ENCODE measurements at places on chromosomes 2 and 18. TPM values are rescaled to one million over a fixed set of nuclear protein-coding genes. Genes with fewer than 3 reads are reported as not detected.

HAAO gene
- polyA plus RNA-seq, result 0.78 TPM

PFN4 gene
- polyA plus RNA-seq, result 0.18 TPM

PARD6G gene
- polyA plus RNA-seq, result 1.00 TPM

TXNL1 gene
- polyA plus RNA-seq, result 117 TPM

FAM237A gene
- polyA plus RNA-seq, result not detected

SERPINB4 gene
- not detected for polyA plus RNA-seq

TTR gene
- 0.25 TPM for polyA plus RNA-seq

NCKAP1 gene
- polyA plus RNA-seq, result 95.3 TPM

C1QL2 gene
- not detected for polyA plus RNA-seq

C2orf81 gene
- 0.34 TPM for polyA plus RNA-seq

RAX gene
- polyA plus RNA-seq, result not detected

VWA3B gene
- polyA plus RNA-seq, result 0.20 TPM

QPCT gene
- 1.0 TPM for polyA plus RNA-seq

FTCDNL1 gene
- polyA plus RNA-seq, result 6.8 TPM

SLC9A2 gene
- polyA plus RNA-seq, result 0.81 TPM

FLACC1 gene
- 0.82 TPM for polyA plus RNA-seq

ERBB4 gene
- polyA plus RNA-seq, result 0.44 TPM

CCL20 gene
- polyA plus RNA-seq, result 0.18 TPM

UGT1A10 gene
- polyA plus RNA-seq, result not detected
